T-helper 1 cell treated with Interleukin-12 subunit alpha and Interleukin-12 subunit beta and Interleukin-4 antibody, amounts not matched to agents 30 ng/mL and 1 ng/mL, for 36 hours (primary cell): ENCODE measurements at places on chromosomes 12 and 14. TPM values are rescaled to one million over a fixed set of nuclear protein-coding genes. Genes with fewer than 3 reads are reported as not detected.

The GPRC5D gene
- not detected in 2 replicates for total RNA-seq

The METTL25 gene
- 9.9 and 11.7 TPM in 2 replicates for total RNA-seq

The AKAP5 gene
- total RNA-seq: 1.8 TPM in 2 replicates

The CCDC38 gene
- 0.12 and 0.32 TPM in 2 replicates for total RNA-seq

The GYS2 gene
- total RNA-seq: 0.24 TPM in 1 of 2 replicates, not detected in the other

The KCNA5 gene
- not detected in 2 replicates for total RNA-seq

The ACOT4 gene
- 0.61 and 0.90 TPM in 2 replicates for total RNA-seq

The ACACB gene
- 7.5 and 9.0 TPM in 2 replicates for total RNA-seq

The GLT8D2 gene
- total RNA-seq: 0.12 and 0.24 TPM in 2 replicates

The ART4 gene
- not detected in 2 replicates for total RNA-seq

The TIMM9 gene
- 38.8 and 40.7 TPM in 2 replicates for total RNA-seq

The PKP2 gene
- not detected in 2 replicates for total RNA-seq

The PAX9 gene
- total RNA-seq: 0.05 TPM in 1 of 2 replicates, not detected in the other

The MIP gene
- total RNA-seq: not detected in 2 replicates

The KRT6A gene
- total RNA-seq: not detected in 2 replicates

The BMAL2 gene
- 58.0 and 60.5 TPM in 2 replicates for total RNA-seq

The GLT1D1 gene
- total RNA-seq: 0.22 and 0.56 TPM in 2 replicates

The TAS2R8 gene
- not detected in 2 replicates for total RNA-seq

The ZBTB25 gene
- total RNA-seq: 28.2 and 28.3 TPM in 2 replicates

The IL31 gene
- 0.24 TPM in 1 of 2 replicates, not detected in the other for total RNA-seq
